Stimulated activated CD4-positive, alpha-beta T cell treated with anti-CD3 and anti-CD28 coated beads, TNF-alpha, amount 100 ng/mL, for 1 hour (primary cell): ENCODE measurements at places on chromosomes 7 and 10.

- DNase-seq: no peak
These were observed 10.5 kb downstream of the GET4 start for GRCh38 chr7:886626-887487.

GRCh38 chr7:122885583-122886356 is 490 bp downstream of the CADPS2 start:
- DNase-seq: no peak

DNA sequence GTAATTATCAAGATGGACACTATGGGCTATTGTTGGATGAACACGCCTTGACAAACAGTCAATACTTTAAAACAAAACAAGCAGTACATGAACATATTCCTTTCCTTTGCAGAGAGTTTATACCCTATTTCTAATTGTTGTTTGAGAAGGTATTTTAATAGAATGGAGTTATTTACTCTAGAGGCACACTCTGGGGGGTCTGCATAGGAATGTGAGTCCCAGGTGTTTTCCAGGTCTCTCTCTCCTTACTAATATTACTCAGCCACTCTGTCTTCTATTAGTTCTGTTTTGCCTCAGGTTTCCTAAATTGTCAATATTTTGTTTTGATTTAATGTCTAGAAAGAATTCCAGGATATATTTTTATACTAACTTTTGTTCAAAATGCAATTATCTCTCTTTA is 1091.4 kb downstream of the CNTNAP2 start:
- DNase-seq: no peak

DNA sequence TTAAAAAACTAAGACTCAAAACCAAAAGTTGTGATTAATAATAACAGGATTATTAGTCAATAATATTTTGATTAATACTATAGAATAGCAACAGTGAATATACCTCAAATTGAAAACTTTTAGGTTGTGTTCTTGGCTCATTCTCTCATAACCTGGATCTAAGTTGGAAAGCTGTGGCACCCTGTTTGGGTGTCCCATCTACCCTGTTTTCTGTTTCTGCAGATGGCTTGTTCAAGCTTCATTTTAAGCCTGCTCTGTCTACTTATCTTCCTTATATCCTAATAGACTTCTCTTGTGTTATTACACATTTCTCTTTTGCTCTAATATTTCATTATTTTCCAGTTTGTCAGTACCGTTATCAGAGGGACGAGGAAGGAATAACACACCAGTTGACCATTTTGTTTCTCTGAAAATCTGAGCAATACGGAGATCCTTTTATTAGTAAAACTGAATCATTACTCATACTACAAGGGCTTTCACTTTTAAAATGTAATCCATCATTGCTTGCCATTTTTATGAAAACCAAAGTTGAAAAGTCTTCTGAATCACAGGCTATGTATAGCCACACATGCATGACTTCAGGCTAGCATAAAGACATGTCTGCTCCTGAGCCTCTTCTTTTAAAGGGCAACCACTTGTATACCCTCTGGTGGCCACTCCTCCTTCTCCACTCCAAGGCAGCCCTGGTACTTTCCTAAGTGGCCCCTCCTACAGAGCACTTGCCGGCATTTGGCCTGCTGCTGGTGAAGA is 22.3 kb downstream of the COX15 start:
- no peak for DNase-seq

- DNase-seq: no peak
These were observed 208.3 kb upstream of the MKLN1 start for GRCh38 chr7:131119381-131119780.

DNA sequence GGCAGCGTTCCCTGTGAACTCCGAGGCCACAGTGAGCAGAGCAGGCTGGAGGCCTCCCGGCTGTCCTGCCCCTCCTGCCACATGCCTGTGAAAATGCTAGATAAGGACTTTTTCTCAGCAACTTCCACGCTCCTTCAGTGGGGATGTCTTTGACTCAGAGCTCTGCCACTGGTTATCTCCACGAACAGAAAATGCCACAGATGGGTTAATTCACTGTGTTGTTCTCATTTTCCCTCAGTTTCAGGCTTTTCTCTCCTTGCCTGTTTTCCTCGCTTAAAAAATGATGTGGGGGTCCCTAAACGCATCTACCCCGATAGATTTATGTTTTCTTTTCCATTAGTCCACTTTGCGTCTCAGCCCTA is 51.3 kb downstream of the IKZF1 start:
- no peak for DNase-seq

- no peak for DNase-seq
These were observed 755.4 kb downstream of the GRID1 start for GRCh38 chr10:85611093-85611740.

GRCh38 chr10:78804411-78805032 is 264.2 kb upstream of the ZMIZ1 start:
- no peak for DNase-seq

DNA sequence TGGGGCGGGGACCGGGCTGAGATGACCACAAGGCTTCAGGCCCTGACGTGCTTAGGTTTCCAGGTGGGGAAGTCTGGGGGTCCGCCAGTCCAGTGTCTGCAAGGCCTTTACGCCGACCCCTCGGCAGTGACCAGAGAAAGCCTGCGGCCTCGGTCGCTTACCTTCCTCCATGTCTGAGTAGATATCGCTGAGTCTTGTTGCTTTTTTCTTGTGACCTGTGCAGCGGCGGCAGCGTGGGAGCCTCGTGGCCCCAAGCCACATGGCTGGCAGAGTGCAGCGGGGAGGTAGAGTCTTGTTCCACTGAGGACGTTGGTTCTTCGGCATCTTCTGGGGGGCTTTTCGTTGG is 329 bp downstream of the NOLC1 start:
- no peak for DNase-seq

GRCh38 chr7:98797150-98797549 is 72.7 kb downstream of the TMEM130 start:
- DNase-seq: no peak

DNA sequence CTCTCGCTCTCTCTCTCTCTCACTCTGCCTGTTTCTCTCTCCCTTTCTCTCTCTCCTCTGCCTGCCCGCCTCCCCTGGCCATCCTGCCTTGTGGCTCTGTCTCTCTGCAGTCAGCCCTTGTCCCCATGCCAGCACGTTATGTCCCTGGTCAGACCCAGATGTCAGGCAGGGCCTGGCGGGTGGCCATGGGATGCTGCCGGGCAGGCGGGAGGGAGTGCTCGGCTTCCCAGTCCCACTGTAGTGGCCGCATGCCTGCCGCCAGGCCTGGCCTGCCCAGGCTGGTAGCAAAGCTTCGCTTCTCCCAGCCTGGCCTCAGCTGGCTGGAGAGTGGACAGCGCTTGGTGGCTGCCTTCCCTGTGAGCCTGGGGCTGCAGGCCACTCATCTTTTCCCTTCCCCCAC is 121.5 kb upstream of the ZNF716 start:
- no peak for DNase-seq

DNA sequence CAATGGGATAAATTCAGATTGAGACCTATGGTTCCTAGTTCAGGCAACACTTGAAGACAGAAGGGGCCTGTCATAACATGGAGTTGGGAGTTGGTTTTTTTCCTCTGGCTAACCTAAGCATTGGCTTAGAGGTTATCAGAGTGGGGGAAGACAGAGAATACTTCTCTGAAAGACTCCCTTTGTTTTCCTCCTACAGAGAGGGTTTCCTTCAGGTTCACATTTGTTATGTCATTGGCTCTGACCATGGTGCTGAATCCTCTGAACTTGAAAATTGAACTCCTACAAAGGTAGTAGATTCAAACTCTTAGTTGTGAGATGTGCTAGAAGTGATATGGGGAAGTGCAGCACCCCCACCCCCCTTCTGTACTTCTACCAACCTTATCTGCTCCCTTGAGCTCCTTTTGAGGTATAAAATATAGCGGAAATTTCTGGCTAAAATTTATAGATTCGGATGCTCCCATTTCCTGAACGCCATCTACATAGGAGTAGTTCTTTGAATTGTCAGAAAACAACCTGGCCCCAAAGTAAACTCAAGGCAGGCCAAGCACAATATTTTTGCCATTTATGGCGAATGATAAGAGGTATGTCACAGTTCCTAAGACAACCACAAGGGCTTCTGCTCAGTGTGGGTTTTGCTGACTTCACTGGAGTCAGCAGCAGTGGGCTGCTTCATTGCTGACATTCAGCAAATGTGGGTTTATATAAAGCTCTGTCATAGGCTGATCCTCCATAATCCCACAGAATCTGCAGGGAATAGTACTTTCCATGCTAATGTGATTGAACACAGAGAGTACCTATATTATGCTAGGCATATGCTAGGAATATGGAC is 131.6 kb upstream of the KLF14 start:
- no peak for DNase-seq

DNA sequence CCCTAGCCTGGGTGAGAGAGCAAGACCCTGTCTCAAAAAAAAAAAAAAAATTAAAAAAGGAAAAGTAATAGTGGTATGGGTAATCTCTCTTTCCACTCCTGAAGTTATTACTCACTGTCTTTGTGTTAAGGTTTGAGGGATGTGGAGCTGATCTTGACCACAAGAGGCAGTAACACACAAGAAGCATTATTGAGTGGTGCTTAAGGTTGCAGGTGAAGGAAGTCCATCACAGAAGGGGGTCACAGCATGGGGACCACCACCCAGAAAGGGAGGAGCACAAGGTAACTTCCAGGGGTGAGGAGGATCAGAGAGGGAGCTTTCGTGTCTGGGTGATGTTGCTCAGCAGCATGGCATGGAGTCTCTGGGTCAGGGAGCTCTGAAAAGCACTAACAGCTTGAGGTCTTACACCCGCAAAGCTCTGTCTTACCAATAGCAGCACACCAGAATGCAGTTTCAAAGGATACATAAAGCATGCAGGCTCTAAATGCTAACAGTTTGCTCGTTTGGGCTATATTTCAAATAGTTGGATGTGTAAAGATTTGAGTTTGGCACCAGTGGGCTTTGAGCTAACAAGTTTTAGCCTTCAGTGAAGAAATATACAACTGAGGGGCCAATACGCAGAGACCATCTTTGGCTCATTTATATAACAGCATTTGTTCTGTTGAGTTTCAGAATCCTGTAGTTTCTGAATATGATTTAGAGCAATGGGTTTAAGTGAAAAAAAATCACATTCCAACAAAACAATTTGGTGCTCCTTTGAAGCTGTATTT is 100.4 kb upstream of the DNAJC1 start:
- DNase-seq: no peak

GRCh38 chr7:105857009-105857952 is 19.1 kb downstream of the ATXN7L1 start:
- no peak for DNase-seq

- no peak for DNase-seq
These were observed 120.9 kb upstream of the KCTD7 start for GRCh38 chr7:66507764-66508296.

DNA sequence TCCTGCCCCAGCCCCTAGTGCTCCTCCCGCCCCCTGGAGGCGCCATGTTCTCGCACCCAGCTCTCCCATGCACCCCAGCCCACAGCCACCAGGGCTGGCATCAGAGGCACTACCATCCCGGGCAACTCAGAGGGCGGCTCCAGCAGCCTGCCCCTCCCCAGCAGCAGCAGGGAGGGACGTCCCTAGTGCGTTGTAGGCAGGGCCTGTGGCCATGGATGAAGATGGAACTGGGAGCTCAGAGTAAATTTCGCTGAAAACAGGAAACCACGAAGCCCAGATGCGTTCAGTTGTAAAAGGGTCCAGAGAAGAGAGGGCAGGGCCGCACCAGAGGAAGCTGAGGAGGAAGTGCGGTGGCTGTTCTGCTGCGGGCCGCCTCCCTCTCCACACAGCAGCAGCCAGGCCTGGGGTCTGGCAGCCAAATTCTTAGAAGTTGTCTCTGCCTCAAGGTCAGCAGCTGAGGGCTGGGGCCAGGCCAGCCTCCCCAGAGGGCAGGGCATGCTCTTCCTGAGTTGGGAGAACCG is 24.6 kb downstream of the VSIR start:
- DNase-seq: no peak

- no peak for DNase-seq
These were observed 93.2 kb downstream of the TWIST1 start for GRCh38 chr7:19024261-19024660.

DNA sequence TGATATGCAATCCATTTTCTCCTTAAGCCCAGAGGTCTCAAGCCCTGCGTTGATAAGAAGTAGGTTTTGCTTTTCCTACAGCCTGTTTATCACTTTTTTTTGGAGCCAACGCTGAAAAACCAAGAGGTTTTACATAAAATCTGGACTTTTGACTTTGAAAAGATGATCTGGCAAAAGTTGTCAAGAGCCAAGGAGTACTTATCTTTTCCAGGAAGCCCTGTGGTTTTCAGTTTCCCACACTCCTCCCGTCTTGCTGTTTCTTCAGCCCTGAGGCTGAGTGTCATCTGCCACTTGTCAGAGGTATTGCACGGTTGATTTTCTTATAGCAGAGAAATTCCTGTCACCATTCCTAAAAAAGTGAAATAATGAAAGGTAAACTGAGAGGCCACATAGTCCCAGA is 108.7 kb downstream of the TYW1 start:
- DNase-seq: no peak

- no peak for DNase-seq
These were observed 248.0 kb upstream of the GALNT17 start for GRCh38 chr7:70883750-70884439.

DNA sequence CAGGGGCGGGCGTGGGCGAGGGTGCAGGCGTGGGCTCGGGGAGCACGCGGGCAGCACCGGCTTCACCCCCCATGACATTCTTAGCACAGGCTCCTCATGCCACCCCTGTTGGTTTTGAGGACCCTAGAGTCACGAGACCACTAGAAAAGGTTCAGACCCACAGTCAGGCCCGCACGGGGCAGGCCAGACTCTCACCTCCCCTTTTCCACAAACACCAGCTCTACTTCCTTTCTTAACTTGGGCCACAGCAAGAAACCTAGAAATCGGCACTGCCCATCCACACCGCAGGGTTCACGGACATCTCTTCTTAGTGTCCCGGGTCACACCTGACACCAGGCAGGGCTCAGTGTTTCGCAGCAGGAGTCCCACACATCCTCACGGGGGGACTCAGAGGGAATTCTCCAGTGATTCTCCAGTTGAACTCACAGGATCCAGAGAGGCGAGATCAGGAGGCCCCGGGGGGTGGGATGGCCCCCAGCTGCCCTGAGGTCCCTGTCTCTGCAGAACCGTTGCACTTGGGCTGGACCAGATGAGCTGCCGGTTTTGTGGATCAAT is 52.0 kb downstream of the JAKMIP3 start:
- no peak for DNase-seq

DNA sequence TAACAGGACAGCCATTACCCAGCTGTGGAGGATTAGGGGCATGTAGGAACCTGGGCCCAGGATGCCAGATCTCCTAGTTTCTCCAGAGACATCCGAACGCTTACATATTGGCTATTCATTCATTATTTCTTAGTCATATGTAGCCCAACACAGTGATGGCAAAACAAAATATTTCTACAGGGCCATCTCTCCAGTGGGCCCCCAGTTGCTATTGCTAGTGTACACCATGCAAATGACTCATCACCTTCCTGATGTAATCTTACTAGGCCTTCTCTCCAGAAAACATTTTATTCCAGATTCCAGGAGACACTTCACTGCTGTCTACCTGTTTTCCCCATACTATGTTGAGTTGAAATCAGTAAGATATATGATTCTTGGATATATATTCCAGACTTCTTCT is 201.7 kb downstream of the PLXDC2 start:
- DNase-seq: no peak

- DNase-seq: no peak
These were observed 34.4 kb upstream of the SLC29A4 start for GRCh38 chr7:5248201-5248885.

GRCh38 chr10:94859086-94859485 is 79.4 kb upstream of the CYP2C9 start:
- DNase-seq: no peak
